ENCODE measurements at places on chromosomes 2 and 18. TPM values are rescaled to one million over a fixed set of nuclear protein-coding genes. Genes with fewer than 3 reads are reported as not detected.

GAL3ST2 gene
- total RNA-seq = not detected

OR6B2 gene
- not detected for total RNA-seq

IL36RN gene
- not detected for total RNA-seq

NEU2 gene
- total RNA-seq = not detected

NR4A2 gene
- total RNA-seq = 0.13 TPM

HTR2B gene
- total RNA-seq = 0.52 TPM

ANKRD62 gene
- total RNA-seq = not detected

C2orf69 gene
- 23.2 TPM for total RNA-seq

POTEE gene
- total RNA-seq = not detected

LHCGR gene
- not detected for total RNA-seq

WNT10A gene
- total RNA-seq = 0.06 TPM

IL36B gene
- not detected for total RNA-seq

GALNT3 gene
- 1.5 TPM for total RNA-seq

INHBB gene
- total RNA-seq = 0.46 TPM

ARID5A gene
- 11.7 TPM for total RNA-seq
